ENCODE measurements at places on chromosomes 13 and 19.

- no peak for DNase-seq
Measured at GRCh38 chr19:8457827-8458226, 13.1 kb downstream of the HNRNPM start.

DNA sequence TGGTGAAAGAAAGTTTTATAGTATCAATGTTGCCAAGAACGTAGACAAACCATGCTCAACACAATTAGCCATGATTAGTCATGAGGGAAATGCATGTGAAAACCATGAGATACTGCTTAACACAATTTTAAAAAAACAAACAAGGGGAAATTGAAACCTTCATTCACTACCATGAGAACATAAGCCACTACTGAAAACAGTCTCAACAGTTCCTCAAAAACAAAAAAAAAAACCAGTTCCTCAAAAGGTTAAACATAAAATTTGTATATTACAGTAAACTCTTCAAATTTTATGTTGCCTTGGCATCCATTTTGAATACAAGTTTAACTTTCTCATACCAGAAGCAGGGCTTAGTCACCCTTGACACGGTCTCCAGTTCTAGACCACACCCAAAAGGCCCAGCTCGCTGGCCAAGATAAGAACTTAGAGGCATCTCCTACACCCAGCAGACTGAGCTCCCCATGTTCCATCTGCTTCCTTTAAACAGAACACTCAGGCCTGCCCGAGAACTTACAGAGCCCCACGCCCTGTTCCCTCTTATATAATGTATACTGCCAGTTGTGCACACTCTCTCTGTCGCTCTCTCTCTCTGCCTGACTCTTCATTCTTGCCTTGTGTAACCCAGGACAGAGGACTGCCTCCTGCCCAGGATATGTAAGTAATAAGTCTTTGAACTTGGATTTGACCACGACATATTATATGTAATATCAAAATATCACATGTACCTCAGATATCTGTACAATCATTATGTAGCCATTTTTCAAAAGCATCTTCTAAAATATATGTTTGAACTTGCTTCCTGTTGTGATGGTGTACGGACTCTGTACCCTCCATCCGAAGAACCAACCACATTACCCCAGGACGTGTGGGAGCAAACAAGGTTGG, 67.4 kb downstream of the STK24 start:
- no peak for DNase-seq

DNA sequence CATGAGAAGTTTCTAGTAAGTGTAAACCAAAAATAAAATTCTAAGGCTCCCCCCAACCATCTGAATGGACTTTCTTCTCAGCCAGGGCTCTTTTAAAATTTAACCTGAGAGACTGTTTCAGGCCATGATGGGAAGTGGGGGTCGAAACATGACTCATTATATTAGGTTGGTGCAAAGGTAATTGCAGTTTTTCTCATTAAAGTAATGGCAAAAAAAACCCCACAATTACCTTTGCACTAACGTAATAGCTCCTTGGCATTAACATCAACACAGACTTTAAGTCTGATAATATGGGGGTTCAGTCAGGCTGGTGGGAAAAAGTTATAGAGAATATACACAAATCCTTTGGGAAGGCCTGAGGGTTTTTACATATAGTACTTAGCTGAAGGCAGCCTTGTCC, 9.4 kb upstream of the SPART start:
- no peak for DNase-seq

- no peak for DNase-seq
Measured at GRCh38 chr19:45884682-45885555, 1.0 kb downstream of the IRF2BP1 start.

DNA sequence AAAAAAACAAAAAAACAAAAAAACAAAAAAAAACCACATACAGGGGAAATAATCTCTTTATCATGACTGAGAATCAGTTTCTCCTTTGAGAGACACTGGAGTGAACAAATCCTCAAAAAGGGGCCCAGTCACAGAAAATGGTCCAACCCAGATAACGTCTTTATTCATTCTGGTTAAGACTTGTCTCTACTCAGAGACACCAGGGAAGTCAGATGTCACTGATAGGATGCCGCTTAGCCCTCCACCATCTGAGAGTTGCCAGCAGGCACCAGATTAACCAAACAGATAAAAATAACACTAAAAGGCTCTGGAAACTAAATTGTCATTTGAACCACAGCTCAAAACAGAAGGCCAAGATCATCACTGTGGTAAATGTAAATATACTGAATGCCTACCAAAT, 1163.4 kb upstream of the ATXN8OS start:
- no peak for DNase-seq

- DNase-seq, result no peak
Measured at GRCh38 chr19:6069268-6069791, 41.0 kb downstream of the RFX2 start.

DNA sequence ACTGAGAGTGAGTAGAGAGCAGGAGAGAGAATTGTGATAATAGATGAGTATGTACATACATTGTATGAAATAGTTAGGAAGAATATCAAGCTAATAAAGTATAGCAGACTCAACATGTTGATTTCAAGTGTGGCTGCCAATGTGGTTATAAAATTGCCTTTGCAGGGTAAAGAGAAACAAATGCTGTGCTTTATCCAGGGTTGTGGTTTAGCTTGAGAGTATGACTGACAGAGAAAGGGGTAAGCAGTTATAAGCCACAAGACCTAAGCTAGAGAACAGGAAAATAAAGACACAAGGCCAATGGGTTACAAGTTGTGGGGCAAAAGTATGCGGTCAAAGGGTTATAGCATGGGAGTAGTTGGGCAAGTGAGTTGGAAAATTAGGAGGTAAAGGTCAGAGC, 1217.5 kb downstream of the DIAPH3 start:
- no peak for DNase-seq

DNA sequence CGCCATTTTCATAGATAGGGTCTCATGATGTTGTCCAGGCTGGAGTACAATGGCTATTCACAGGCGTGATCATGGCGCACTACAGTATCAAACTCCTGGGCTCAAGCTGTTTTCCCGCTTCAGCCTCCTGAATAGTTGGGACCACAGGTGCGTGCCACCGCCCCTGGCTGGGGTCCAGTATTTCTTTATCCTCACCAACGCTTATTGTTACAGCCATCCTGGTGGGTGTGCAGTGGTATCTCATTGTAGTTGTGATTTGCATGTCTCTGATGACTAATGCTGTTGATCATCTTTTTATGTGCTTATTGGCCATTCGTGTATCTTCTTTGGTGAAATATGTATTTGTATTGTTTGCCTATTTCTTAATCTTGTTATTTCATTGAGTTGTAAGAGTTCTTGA, 49.0 kb downstream of the SIPA1L3 start:
- DNase-seq, result no peak

- peak; percentile 58 for DNase-seq
Measured at GRCh38 chr19:3055741-3056416, 6.4 kb downstream of the TLE5 start.

GRCh38 chr19:34489175-34489574, 7.6 kb downstream of the WTIP start:
- DNase-seq, result no peak

GRCh38 chr13:112056739-112057438, 10.1 kb upstream of the SOX1 start:
- DNase-seq, result no peak

- DNase-seq, result no peak
Measured at GRCh38 chr13:24181991-24182702, 21.6 kb downstream of the SPATA13 start.

GRCh38 chr19:55667958-55668357, 7.1 kb upstream of the EPN1 start:
- no peak for DNase-seq

DNA sequence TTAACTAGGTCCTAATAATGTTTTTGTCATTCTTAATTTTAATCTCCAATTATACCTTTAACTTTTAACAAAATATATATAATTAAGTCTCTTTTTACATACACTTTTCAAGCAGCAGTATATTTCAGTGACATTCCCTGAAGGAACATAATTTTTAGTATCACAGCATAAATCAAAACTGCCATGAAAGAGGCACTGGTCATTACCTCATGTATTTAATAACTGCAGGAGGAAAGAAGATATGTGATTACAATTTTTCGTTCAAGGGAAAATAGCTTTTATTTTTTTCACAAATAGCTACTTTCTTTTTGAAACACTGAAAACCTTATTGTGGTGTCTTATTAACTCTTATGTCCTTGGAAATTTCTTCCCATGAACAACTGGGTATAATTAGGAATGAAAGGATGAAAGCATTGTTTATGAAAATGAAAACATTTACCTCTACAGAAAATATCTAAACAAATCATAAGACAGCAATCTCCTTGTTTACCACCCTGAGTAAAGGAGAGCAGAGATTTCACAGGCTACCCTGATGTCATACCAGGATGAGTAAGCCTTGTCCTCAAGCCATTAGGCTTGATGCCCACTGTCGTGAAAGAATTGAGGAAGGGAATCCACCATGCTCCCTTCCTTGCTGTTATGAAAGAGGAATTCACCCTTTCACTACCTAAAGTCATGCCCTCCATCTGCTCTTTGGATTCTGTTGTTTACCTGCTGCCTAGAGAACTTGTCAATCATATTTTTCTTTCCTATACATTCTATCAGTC, 877.2 kb upstream of the PCDH20 start:
- no peak for DNase-seq

GRCh38 chr13:114058051-114058867, 74.2 kb downstream of the RASA3 start:
- DNase-seq, result no peak

DNA sequence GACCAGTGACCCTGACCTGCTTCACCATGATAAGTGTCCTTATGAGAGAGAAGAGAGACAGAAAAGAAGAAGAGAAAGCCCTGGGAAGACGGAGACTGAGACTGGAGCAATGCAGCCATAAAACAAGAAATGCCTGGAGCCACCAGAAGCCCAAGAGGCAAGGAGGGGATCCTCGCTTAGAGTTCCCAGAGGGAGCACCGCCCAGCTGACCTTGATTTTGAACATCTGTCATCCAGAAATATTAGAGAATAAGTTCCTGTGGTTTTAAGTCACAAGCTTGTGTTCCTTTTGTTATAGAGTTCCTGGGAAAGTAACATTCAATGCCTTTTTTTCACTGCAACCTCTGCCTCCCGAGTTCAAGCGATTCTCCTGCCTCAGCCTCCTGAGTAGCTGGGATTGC, 20.2 kb downstream of the CERS1 start:
- DNase-seq, result no peak

GRCh38 chr13:80497439-80497838, 156.5 kb upstream of the SPRY2 start:
- DNase-seq, result no peak

Measured in NCI-H1694 (cell line).